Retinal pigment epithelial cell (primary cell): ENCODE measurements at places on chromosomes 3 and 15.

- no peak for DNase-seq
Measured at GRCh38 chr3:34157491-34157890, 359.1 kb downstream of the PDCD6IP start.

GRCh38 chr15:60328852-60329443, 68.8 kb downstream of the ANXA2 start:
- DNase-seq, result no peak

- no peak for DNase-seq
Measured at GRCh38 chr3:34207806-34208205, 409.4 kb downstream of the PDCD6IP start.

DNA sequence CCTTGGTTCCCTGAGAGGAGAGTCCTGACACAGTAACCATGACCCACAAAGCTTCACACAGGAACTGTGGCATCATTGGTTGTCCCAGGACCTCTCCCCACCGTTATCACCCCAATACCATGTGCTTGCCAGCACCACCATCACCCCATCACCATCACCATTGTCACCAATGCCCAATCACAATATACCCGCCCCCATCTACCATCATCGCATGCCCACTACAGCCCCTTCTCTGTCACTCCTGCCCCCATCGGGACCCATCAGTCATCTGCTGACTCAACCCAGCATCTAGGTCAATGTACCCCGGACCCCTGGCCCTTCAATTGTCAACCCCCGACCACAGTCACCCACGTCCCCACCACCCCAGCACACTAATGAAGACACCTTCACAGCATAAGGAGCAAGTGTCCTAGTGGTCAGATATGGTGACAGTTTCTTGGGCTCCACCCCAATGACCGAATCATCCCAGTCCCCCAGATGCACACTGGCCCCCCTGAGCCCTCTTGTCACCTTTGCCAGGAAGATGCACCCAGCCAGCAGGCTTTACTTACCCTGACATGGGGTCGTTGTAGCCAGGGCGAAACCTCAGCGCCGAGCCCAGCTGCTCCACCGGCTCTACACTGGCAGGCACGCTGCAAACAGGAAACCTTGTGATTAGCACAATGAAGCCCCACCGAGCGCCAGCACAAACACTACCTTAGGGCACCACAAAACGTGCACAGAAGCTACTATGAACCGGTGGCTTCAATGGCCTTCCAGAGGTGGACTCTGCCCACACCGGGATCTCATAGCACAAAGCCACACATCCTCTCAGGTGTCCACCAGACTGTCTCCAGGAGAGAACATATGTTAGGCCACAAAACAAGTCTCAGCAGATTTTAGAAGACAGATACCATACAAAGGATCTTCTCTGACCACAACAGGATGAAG, 25.1 kb downstream of the SHISA5 start:
- DNase-seq, result no peak

DNA sequence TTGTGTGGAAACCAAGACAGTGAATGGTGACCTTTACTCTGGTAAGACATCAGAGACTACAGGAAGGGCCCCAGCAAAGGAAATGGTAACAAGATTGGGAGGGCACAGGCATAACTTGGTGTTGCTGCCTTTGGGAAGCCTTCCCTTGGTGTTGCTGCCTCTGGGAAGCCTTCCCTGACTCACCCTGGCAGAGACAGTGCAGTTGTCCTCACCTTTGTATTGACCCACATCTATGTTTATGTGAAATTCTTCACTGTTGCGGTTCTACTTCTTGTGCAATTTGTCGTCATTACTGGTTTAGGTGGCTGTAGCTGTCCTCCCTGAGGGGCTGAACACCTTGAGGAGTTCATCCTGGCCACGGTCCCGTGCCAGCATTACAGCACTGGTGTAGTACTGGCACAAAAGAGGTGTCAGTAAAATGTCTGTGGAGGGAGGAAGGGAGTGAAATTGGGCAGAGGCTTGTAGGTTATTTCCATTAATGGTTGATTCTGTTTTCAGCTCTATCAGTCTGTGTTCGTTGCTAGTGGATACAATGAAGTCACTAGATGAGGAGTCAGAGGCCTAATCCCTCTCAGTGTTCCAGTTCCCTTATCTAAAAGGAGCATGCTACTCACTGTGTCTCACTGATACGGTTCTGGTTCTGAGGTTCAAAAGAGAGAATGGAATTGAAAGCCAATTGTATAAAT, 21.6 kb downstream of the IFT122 start:
- no peak for DNase-seq

DNA sequence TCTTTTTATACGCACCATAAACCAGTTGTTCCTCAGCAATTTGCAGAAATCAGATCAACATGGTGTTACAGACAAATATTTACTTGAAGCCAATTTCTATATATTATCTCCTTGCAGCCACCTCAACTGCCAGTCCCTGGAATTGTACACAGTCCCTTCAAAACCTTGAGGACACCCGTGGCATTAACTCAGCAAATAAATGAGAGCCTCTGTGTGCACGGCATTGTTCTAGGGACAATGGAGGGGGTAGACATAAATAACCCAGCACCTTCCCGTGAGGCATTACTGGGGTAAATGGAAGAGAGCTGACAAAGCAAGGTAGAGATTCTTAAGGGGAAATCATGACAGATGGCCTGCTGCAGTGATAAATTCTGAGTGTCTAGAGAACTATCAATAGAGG, 12.5 kb downstream of the TM2D3 start:
- DNase-seq, result no peak

DNA sequence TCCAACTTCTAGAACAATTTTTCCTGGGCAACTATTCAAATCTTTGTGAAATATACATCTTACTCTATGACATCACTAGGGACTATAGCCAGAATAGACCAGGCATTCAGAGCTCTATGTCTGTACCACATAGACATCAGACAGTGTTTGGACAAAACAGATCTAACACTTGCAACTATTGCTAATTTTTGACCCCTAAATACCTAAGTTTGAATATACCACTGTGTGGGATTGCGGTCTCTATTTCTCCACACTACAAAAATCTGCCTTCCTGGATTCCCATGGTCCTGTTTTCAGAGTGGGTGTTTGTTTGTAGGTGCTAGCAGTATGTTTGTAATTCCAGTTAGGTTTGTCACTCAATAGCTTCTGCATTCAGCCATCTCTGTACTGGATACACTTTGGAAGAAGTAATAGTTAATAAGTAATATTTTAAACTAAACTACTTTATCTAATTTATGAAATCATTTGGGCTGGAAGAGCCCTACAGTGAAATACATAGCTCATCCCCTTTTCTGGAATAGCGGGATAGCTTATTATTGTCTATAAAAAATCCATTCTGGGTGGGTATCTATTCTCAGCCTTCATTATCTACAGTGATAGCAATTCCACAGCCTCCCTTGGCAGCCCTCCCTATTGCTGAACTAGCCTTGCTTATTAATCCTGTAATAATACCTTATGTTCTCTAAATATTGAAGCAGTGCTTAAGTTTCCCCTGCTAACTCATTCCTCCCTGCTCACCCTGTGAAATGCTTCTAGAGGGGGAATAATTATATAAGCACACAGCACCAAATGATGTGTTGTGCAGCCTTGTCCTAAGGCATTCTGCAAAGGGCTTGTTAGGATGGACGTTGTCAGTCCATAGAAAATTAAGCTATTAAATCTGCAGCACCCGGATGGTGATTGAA, 49.4 kb downstream of the RBMS3 start:
- no peak for DNase-seq

DNA sequence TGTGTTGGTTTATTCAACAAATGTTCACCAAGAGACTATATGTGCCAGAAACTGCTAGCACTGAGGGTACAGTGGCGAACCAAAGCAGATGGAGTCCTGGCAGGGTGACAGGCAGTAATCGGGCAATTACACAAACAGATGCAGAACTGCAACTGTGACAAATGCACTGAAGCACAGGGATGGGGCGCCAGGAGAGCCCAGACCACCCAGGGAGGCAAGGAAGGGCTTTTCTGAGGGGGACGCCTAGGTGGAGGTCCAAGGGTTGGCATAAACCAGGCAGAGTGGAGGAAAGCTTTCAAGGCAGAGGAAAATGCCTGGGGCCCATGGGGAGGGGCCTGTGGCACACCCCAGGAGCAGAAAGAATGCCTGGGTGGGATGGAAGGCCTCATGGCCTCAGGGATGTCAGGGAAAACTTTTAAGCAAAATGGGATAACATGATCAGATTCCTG, 5.5 kb downstream of the DIS3L start:
- DNase-seq, result no peak

DNA sequence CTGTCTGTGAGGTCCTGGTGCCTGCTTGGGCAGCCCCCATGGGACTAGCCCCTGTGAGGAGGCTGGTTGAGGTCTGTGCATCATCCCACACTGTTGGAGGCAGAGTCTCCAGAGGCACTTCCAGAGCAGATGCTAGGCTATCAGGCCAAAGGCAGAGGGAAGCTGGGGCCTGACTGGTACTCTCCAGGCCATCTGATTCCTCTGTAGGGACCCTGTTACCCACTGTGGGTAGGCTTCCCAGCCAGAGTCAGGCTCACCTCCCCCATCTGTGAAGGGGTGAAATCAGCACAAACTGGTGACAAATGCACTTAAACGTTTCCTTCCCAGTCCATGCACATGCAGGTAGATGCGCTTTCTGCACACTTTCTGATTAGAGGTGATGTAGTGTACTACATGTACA, 212.6 kb upstream of the TOPAZ1 start:
- no peak for DNase-seq

- DNase-seq, result no peak
Measured at GRCh38 chr3:144466114-144466513, 494.5 kb downstream of the DIPK2A start.

DNA sequence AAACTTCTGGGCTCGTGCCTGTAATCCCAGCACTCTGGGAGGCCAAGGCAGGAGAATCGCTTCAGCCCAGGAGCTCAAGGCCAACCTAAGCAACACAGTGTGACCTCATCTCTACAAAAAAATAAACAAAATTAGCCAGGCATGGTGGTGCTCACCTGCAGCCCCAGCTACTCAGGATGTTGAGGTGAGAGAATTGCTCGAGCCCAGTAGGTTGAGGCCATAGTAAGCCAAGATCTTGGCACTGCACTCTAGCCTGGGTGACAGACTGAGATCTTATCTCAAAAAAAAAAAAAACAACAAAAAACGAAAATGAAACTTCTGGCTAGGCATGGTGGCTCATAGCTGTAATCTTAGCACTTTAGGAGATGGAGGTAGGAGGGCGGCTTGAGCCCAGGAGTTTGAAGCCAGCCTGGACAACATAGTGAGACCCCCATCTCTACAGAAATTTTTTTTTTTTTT, 53.7 kb downstream of the PIK3CB start:
- DNase-seq, result no peak

DNA sequence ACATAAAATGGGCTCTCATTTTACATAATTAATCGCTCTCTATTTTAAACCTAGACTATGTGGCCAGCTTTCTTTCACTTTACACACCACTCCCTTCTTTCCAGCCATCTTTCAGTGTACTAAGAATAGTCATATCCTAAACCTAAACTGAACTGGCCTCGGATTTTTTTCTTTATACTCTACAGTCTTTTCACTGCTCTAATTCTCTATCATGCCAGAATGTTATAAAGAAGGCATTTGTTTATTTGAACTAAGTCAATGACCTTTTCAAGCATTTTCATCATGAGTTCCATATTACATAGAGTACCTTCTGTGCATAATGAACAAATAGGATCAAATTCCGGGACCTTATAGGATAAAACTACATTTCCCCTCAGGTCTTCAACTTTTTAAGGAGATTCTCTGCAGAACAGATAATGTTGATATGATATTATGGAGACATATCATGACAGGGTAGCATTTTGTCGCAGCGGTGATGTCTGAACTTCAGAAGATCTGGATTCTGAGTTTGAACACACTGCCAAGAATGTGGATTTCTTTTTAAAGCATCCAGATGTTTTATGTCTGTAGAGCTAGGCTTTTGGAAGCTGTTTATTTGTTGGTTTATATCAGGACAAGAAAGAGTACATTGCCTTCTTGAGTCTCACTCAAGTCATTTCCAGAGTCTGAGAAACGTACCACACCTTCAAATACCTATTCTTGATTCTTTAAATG, 1047.3 kb downstream of the MCTP2 start:
- DNase-seq, result no peak

DNA sequence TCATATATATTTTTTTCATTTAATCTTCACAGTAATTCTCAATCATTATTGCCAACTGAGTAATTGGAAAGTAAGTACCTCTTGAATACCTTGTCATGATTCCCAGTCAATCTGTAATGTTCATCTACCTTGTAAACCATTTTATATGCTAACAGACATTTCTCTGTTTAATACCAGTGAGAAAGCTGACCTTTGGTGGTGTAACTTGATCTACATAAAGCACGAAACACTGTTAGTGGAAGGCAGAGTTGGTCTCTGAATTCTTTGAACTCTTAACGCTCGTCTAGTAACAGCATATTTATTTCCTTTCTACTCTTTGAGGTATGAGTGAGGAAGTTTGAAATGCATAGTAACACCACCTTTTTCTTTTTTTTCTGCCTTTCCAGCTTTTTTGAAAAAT, 59.5 kb downstream of the SLC25A26 start:
- DNase-seq, result no peak

GRCh38 chr3:145760036-145760435, 400.9 kb downstream of the PLOD2 start:
- DNase-seq, result no peak

GRCh38 chr3:160707187-160707794, 30.3 kb downstream of the ARL14 start:
- DNase-seq, result peak; percentile 35
